ENCODE measurements at places on chromosomes 3 and 15.

- DNase-seq = no peak
Measured at GRCh38 chr3:171248426-171249111, 211.6 kb downstream of the TNIK start.

- no peak for DNase-seq
Measured at GRCh38 chr3:142888099-142888480, 793 bp downstream of the PCOLCE2 start.

- no peak for DNase-seq
Measured at GRCh38 chr15:56767315-56767714, 34.0 kb upstream of the ZNF280D start.

- DNase-seq = no peak
Measured at GRCh38 chr3:108208831-108209230, 13.4 kb downstream of the IFT57 start.

- no peak for DNase-seq
Measured at GRCh38 chr3:1495466-1495865, 402.6 kb downstream of the CNTN6 start.

- no peak for DNase-seq
Measured at GRCh38 chr15:63519041-63519440, 14.6 kb downstream of the USP3 start.

DNA sequence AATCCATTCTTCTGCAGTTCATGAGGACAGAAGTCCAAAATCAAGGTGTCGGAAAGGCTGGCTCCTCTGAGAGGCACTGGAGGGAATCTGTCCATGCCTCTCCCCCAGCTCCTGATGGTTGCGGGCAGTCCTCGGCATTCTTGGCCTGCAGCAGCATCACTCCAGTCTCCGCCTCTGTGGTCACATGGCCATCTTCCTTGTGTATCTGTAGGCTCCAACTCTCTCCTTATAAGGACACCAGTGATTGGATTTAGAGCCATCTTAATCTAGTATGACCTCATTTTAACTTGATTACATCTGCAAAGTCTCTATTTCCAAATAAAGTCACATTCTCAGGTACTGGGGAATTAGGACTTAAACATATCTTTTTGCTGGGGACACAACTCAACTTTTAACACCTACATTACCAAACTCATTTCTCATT, 56.0 kb upstream of the FLNB start:
- DNase-seq = no peak

- DNase-seq = no peak
Measured at GRCh38 chr3:174536319-174536718, 322.8 kb upstream of the NAALADL2 start.

GRCh38 chr3:101010296-101010695, 17.1 kb upstream of the ABI3BP start:
- no peak for DNase-seq
